ENCODE measurements at places on chromosomes 4 and X.

DNA sequence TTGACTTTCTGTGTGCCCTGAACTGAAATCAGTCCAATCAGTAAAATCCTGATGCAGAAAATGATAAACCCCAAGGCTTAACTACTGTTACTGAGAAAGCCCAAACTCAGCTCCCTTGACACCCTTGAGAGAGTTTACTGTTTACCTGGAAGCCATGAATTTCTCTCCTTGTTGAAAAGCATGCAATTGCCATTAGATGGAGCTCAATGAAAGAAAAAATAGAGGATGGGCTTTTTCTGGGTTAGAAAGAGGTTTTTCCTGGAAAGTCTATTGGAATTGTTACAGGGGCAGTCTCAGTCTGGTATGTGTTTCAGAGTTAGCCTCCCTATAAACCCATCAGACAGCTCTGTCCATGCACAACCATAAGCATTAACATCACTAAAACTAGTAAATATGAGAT, 66.4 kb upstream of the C4orf54 start:
- DNase-seq, result no peak

- no peak for DNase-seq
These were observed 499.0 kb downstream of the PDGFC start for GRCh38 chr4:156472624-156473023.

GRCh38 chrX:153885208-153885787, 675 bp downstream of the L1CAM start:
- DNase-seq, result no peak

DNA sequence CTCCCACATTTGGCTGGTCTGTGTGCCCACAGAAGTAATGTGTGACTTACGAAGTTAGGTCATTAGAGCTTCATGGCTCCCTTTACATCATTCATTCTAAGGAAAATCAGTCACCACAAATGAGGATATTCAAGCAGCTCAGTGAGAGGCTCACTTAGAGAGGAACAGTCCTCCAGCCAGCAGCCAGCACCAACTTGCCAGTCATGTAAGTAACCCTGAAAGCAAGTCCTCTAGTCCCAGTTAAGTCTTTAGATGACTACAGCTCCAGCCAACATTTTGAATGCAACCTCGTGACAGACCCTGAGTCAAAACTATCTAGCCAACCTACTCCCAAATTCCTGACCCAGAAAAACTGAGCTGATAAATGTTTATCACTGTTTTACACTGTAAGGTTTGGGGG, 71.3 kb downstream of the LRBA start:
- DNase-seq, result no peak

- DNase-seq, result no peak
These were observed 17.8 kb downstream of the MFAP3L start for GRCh38 chr4:170008371-170008770.

DNA sequence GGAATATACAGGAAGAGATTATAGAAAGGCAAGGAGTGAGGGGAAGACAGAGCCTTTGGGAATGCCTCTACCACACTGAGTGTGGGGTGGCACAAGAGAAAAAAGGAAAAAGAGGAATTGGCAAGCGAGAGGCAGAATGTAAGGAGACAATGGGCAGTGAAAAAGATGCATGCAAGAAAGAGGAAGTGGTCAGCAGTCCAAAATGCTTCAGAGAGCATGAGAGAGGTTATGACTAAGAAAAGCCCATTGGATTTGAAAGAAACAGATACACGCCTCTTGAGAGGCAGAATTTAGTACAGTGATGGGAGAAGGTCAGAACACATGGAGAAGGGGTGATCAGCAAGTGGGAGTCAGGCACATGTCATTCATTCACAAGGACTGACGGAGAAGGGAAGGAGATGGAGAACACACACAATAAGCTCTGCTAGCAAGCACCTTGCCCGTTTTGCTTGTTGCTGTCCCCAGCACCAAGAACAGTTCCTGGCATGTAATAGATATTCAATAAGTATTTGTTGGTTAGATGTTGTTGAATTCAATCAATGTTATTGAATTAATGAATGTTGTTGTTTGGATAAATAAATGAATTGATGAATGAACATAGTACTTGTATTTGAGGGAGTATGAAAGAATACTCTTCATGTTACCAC, 6.3 kb downstream of the DCHS2 start:
- DNase-seq, result no peak

- no peak for DNase-seq
These were observed 84.2 kb downstream of the HPRT1 start for GRCh38 chrX:134544135-134544512.

DNA sequence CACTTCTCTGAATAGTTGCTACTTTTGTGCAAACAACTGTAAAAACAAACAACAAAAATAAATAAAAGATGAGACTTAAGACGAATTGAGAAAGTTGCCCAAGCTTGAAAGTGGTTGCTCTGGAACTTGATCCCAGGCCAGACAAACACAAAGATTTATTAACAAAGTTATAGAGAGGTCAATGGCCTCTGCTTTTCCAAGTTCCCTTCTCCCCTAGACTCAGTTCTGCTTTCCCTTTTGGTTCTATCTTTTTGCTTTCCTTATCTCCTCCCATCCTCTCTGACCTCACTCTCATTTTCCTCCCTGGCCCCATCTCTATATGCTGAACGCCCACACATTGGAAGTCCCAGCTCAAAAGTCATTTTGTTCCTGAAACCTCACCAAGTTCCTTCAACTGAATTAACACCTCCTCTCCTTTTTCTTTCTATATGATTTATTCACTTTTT, 82.7 kb downstream of the MXRA5 start:
- DNase-seq, result no peak

GRCh38 chrX:66399273-66399672, 235.2 kb downstream of the HEPH start:
- no peak for DNase-seq

GRCh38 chr4:158234671-158235070, 24.4 kb downstream of the TMEM144 start:
- no peak for DNase-seq

- no peak for DNase-seq
These were observed 367.6 kb downstream of the BCOR start for GRCh38 chrX:39729981-39730661.

- DNase-seq, result no peak
These were observed 503.6 kb upstream of the ZFP42 start for GRCh38 chr4:187491959-187492358.

DNA sequence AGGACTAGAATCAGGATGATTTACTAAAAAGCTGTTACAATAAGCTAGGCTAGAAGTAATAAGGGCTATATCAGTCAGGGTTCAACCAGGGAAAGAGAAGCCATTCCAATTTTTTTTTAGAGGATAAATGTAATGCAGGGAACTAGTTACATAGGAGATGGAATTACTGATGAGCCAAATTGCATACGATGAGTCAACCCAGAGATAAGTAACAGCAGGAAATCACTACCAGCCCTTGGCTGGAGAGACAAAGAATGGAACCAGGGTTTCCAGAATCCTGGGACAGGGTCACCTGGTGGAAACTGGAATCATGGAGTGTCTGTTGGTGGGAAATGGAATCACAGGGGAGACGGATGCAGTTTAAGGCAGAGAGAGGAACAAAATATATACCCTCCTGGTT, 13.1 kb upstream of the MAGEA4 start:
- no peak for DNase-seq

DNA sequence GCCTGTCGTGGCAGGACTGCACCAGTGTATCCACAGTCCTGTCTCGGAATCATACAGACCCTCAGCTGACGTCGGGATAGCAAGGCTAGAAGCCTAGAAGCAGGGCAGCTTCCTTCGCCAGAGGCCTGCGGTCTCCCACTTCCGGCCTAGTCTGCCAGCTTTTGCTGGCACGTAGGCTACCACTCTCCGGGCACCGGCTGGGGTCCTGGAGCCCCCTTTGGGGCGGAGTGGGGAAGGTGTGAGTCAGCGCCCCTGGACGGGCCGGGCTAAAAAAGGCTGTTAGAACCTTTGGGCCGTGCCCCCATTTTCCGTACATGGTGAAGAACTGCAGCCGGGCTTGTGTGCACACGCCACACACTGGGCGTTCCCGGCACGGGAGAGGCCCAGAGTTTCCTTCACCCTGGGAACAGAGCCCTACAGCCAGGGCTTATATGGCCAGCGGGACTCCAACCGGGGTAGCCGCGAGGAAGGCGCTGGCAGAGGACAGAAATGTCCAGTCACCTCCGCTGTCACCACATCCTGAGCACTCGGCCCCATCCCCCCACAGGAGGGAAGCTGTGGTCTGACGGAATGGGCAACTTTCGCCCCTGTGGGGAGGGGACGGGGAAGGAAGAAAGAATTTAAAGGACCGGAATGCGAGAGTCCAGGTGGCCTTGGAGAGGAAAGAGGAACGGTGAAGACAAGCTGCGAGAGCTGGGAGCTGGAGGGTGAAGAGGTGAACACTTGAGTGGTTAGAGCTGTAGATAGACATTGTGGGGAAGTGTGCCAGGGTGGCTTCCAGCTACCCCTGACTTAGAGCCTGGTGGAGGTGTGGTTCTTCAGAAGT, 4.6 kb downstream of the MAGIX start:
- DNase-seq, result no peak

GRCh38 chr4:170259631-170260153, 169.9 kb upstream of the AADAT start:
- no peak for DNase-seq

- DNase-seq, result no peak
These were observed 105.1 kb upstream of the NAP1L5 start for GRCh38 chr4:88802585-88803286.

- no peak for DNase-seq
These were observed 140.1 kb downstream of the CBR4 start for GRCh38 chr4:168870004-168870403.

All from activated T-cell treated with anti-CD3 and anti-CD28 coated beads for 4 hours (primary cell).